GM12891 (cell line): ENCODE measurements at places on chromosomes 3 and 15.

- DNase-seq = no peak
Observed at GRCh38 chr3:54104084-54104483, 18.3 kb upstream of the CACNA2D3 start.

- no peak for DNase-seq
Observed at GRCh38 chr15:65210770-65211481, at the start of gene CILP. TSS of gene CILP (minus strand) at chr15:65211473. CDS start at chr15:65209755, 1,718 bp downstream.

- no peak for DNase-seq
Observed at GRCh38 chr15:98077186-98077585, 116.7 kb downstream of the ARRDC4 start.

DNA sequence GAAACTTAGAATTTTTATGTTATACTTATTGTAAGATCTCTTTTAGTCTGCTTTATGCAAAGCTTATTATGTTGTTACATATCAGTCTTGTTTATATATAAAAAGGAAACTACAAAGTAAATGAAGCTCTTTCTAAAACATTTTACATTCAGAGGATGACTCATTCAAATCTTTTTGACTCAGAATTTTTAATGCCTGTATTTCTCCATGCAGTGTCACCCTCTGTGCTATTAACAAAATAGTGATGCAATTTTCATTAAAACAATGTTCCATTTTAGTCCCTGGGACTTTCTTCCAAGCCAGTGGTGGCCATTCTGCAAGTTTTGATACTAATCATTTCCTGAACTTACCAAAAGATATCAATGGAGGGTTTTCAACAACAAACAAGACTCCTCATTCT lies 216.1 kb downstream of the NAALADL2 start:
- no peak for DNase-seq

DNA sequence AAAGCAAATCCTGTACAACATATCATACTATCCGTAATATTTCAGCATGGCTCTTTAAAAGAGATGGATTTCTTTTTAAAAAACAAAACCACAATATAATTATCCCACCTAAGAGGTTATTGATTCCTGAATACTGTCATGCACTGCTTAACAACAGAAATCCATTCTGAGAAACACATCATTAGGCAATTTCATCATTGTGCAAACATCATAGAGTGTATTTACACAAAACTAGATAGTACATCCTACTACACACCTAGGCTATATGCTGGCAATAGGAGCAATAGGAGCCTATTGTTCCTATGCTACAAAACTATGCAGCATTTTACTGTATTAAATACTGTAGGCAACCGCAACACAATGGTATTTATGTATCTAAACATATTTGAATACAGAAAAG lies 242.0 kb downstream of the NEK10 start:
- DNase-seq = no peak

DNA sequence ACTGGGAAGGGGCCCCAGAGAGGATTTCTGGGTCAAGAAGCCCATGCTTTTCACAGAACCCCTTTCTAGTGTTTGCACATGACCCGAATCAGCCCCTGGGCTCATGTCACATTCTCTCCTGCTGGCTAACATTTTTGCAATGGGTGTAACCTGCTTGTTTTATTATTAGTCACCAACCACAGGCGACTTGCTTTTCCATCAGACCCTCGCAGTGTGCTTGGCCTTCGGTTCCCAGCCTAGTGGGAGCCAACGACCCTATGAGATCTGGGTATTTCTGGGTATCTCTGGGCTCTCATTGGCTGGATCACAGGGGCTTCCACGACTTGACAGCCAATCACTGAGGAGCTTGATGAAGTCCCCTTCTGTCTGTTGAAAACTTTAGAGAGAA lies 11.0 kb upstream of the FBLN2 start:
- no peak for DNase-seq

DNA sequence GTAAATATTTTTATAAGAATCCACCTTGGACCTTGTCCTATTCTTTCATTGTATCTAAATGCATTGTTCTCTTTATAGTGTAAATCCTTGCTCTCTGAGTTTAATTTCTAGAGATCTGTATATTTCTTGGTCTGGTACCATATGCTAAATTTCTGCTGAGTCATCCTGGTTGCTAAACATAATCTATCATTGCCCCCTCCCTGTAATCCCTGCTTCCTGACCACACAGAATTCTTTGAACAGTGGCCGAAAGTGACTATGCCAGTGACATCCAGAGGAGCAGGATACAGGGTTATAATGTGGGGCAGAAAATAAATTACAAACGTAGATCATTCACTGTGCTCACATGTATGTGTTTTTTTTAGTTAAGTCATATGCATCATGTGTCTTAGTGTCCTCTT lies 143.1 kb downstream of the DIPK2A start:
- no peak for DNase-seq

DNA sequence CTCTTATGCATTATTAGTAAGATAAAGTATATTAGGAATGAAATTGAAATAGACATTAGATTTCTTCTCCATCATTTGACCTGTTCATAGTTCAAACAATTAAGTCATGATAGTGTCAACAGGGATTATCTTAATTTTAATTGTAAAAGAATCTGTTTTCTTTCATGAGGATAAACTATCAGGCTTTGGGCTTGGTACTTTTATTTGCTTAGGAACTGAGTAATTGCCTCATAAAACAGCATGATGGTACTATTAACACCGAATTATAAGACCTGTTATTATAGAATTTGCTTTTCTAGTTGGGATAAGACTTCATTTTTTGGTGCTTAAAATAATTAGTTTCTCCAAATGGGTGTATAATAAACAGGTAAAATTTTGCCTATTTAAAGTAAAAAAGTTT lies 71.8 kb downstream of the FNDC3B start:
- DNase-seq = no peak

GRCh38 chr3:126518779-126519177 lies 1.2 kb upstream of the UROC1 start:
- DNase-seq = no peak

- no peak for DNase-seq
Observed at GRCh38 chr3:5198986-5199731, 11.7 kb downstream of the EDEM1 start.

GRCh38 chr15:74525945-74526344 lies 15.1 kb upstream of the ARID3B start:
- DNase-seq = no peak

DNA sequence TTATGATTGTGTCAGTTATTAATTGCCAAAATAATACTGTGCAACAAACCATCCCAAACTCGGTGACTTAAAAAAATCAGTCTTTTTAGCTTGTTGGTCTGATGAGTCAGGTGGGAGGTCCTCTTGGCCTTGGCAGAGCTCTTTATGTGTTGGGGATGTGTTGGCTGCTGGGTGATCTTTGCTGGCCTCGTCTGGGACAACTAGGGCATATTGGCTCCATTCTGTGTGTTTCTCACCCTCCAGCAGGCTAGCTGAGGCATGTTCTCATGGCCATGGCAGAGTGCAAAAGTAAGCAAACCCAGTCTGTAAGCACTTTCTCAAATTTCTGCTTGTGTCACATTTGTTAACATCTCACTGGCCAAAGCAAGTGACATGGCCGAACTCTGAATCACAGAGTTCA lies 251.6 kb downstream of the RPLP1 start:
- no peak for DNase-seq

DNA sequence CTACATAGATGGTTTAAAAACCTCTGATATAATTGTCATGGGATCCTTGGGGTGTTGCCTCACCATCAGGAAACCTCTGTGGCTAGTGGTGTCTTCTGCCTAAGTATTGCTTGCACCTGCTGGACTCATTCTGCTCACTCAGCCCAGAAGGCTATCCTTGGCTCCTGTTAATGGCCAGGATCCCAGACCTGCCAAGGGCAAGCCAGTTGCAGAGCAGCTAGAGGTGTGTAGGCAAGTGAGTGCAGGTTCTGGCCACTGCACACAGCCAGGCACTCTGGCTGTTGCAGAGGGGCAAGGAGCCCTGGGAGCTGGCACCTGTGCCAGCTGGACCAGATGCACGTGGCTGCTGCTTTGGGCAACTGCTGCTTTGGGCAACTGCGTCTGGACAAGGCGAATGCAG lies 1125.8 kb downstream of the SI start:
- no peak for DNase-seq

GRCh38 chr3:134708671-134709070 lies 57.8 kb upstream of the KY start:
- no peak for DNase-seq

DNA sequence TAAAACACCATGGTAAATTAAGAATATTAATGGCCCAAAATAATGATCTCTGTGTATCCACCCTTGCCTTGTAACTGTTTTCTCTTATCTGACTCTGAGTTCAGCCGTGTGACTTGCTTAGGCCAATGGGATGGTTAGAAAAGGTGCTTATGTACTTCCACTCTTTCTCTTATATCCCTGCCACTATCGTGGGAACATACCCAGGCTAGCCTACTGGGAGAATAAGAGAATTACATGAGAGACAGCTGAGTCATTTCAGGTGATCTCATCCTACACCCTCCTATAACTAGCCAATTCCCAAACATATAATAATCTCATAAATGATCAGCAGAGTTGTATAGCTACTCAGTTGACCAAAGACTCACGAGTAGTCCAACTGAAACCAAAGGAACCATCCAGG lies 98.3 kb upstream of the ABI3BP start:
- no peak for DNase-seq

- no peak for DNase-seq
Observed at GRCh38 chr3:22939349-22939748, 263.8 kb upstream of the UBE2E2 start.

GRCh38 chr15:53978253-53978906 lies at the start of gene UNC13C:
TSS of gene UNC13C (plus strand) at chr15:53978441. CDS start at chr15:54012904, 34,463 bp downstream.
- DNase-seq = no peak

DNA sequence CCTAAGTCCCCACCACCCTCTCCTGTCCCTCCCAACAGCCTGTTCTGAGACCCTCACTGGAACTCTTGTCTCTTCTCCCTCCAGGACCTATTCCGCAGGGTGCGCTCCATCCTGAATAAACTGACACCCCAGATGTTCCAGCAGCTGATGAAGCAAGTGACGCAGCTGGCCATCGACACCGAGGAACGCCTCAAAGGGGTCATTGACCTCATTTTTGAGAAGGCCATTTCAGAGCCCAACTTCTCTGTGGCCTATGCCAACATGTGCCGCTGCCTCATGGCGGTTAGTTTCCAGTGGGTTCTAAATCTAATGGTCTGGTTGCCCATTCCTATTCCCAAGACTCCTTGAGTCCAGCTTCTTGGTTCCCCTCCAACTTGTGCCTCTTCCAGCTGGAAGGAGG lies 9.3 kb downstream of the EIF4G1 start:
- DNase-seq = no peak

- no peak for DNase-seq
Observed at GRCh38 chr3:35707904-35708303, 68.6 kb downstream of the ARPP21 start.

DNA sequence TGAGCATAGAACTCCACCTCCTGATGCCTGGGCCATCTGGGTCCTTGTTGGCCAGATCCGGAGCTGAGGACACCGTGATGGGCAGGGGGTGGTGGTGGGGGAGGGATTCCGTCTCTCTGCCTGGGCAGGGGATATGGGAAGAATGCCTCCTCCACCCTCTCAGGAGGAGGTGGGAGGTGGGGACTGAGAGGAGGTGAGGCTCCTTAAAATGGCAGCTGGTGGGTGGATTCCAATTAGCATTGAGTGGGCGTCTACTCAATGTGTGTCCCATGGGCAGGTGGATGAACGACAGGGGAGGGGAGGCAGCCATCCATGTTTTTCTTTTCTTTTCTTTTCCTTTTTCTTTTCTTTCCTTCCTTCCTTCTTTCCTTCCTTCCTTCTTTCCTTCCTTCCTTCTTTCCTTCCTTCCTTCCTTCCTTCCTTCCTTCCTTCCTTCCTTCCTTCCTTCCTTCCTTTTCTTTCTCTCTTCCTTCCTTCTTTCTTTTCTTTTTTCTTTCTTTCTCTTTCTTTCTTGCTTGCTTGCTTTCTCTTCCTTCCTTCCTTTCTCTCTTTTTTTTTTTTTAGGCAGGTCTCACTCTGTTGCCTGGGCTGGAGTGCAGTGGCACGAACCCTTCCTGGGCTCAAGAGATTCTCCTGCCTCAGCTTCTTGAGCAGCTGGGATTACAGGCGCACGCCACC lies 5.0 kb downstream of the SLC28A1 start:
- DNase-seq = no peak

DNA sequence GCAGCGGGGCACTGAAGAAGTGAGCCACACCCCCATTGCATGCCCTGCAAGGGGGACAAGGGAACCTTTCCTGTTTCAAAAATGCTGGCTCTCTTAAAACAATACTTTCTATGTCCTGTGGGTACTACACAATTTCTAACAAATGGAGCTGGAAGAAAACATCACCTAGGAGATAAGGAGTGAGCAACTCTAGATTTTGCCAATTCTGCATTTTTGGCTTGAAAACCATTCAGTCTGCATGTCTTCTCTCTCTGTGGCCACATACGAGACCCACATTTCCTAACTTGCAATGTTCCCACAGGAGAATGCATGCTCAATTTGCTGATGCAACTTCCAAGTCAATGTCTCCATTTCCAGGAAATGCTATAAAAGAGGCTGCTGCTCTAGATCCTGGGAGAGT lies 662.0 kb downstream of the SQOR start:
- DNase-seq = no peak

GRCh38 chr15:59444980-59445545 lies 7.1 kb downstream of the FAM81A start:
- no peak for DNase-seq

GRCh38 chr15:47715856-47716445 lies 1.4 kb upstream of the SEMA6D start:
- no peak for DNase-seq

- no peak for DNase-seq
Observed at GRCh38 chr3:177946936-177947335, 589.3 kb upstream of the KCNMB2 start.

- DNase-seq = no peak
Observed at GRCh38 chr3:194276768-194277103, 74.4 kb downstream of the CPN2 start.

DNA sequence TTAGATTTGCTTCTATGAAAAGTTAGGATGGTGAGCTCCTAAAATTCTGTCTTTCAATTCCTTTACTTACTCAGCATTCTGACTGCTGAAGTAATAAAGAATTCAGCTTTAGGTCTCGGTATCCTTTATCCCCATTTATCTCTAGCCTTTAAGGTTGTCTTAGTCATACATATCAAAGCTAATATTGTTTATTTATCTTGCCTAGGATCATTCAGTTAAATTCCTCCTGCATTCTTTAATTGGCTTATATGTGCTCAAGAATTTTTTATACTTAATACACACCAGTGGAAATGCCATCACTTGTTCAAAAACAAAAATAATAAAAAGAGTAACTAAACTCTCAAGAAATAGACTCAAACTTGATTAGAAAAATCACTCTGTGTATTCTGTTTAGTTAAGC lies 507.0 kb downstream of the ZPLD1 start:
- no peak for DNase-seq

GRCh38 chr15:50425219-50425618 lies 1.0 kb downstream of the USP8 start:
- DNase-seq = no peak
